ENCODE measurements at places on chromosomes 16 and 17.

GRCh38 chr17:2438823-2439222, 38.0 kb upstream of the MNT start:
- DNase-seq = no peak

- DNase-seq = no peak
Observed at GRCh38 chr16:78993346-78993745, 607.2 kb downstream of the MAF start.

- DNase-seq = no peak
Observed at GRCh38 chr17:77036136-77036840, 104.5 kb upstream of the SEC14L1 start.

GRCh38 chr16:81357711-81358260, 43.0 kb downstream of the GAN start:
- no peak for DNase-seq

DNA sequence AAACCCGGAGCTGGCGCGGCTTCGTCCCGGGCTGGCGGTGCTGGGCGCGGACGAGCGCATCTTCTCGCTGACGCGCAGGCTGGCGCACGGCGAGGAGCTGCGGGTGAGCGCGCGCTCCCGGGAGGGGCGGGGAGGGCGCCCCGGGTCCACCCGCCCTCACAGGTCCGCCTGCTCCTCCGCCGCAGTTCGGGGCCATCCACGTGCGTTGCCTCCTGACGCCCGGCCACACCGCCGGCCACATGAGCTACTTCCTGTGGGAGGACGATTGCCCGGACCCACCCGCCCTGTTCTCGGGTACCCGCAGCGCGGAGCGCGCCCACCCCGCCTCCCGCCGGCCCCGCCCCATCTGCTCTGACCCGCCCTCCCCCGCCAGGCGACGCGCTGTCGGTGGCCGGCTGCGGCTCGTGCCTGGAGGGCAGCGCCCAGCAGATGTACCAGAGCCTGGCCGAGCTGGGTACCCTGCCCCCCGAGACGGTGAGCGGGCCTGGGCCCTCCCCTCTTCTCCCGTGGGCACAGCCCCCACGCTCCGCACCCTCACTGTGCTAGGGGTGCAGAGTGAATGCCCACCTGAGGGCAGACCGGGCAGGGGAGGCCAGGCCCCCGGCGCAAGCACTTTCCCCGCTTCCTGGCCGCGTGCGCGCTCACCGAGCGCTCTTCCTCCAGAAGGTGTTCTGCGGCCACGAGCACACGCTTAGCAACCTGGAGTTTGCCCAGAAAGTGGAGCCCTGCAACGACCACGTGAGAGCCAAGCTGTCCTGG, 1.4 kb downstream of the HAGHL start:
- peak; percentile 85 for DNase-seq

DNA sequence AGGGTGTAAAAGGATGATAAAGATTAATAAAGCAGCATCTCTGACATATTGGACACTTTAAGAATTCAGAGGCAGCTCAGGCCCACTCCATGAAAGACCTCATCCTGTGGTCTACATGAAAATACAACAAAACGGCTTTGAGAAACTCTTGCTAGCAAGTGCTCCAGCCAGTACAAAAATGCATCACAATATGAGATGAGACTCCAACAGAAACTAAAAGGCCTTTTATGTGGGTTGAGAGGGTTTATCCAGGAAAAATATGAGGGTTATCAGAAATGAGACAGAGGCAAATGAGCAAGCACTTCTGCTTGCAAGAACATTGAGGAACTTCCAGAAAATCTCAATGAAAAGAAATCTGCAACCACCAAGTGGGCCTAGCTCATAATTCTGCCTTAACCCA, 65.7 kb downstream of the LITAF start:
- no peak for DNase-seq

DNA sequence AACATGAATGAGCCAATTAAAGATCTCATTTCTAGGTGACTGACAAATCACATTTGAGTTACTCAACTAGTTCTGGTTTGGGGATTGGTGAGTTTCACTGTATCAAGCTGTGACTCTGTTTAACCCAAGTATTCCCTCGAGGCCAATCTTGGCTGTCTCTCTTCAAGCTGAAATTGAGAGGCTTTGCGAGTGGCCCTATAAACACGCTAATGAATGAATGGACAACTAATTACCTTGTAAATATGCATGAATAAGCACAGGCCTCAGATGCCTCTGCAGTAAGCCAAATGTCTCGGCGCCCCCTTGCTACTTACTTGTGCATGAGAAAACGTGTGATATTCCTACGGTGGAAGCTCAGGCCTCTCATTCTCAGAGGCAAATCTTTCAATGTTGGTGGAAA, 450.3 kb upstream of the PSMD7 start:
- DNase-seq = no peak

DNA sequence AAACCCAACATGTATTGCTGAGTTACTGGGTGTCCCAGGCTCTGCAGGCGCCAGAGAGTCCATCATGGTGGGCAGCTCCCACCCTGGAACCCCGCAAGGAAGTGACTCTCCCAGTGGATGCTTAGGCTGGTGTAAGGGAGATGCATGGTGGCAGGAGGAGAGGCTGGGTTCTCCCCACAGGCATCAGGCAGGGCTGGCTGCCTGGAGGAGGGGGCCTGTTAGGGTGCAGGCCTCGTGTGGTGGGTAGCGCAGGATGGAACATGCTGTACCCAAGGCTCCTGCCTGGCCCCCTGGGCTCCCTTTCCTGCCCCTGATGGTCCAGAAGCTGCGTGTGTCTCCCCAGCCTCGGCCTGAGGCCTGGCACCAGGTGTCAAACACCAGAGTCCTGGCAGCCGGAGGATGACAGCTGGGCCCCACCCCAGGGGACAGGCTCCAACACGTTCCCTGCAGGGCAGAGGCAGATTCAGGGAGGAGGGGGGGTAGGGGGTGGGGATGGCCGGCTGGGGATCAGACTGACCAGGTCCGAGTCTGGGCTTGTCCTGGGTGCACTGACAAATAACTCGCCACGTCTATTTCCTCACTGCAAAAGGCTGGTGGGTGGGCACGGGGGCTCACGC, 40.2 kb upstream of the CIBAR2 start:
- DNase-seq = no peak

DNA sequence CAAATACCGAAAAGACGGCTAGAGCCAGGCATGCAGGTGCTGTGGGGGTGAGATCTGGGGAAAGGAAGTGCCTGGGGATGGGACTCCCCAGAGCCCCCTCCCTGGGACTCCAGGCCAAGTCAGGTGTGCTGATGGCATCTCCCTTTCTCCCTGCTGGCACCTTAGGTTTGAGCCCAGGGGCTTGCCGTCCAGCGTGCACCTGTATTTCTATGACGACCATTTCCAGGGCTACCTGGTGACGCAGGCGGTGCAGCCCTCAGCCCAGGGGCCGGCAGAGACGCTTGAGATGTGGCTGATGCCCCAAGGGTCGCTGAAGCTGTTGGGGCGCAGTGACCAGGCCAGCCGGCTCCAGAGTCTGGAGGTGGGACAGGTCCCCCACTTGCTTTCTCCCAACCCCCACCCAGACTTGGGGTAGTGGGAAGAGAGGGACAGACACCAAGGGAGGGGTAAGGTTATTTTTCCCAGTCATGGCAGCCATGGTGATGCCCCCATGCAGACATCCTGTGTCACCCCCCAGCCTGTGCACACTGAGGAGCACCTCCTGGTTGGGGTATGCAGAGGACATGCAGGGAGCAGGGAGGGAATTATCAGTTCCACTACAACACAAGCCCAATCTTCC, 11.1 kb downstream of the XYLT2 start:
- DNase-seq = no peak

DNA sequence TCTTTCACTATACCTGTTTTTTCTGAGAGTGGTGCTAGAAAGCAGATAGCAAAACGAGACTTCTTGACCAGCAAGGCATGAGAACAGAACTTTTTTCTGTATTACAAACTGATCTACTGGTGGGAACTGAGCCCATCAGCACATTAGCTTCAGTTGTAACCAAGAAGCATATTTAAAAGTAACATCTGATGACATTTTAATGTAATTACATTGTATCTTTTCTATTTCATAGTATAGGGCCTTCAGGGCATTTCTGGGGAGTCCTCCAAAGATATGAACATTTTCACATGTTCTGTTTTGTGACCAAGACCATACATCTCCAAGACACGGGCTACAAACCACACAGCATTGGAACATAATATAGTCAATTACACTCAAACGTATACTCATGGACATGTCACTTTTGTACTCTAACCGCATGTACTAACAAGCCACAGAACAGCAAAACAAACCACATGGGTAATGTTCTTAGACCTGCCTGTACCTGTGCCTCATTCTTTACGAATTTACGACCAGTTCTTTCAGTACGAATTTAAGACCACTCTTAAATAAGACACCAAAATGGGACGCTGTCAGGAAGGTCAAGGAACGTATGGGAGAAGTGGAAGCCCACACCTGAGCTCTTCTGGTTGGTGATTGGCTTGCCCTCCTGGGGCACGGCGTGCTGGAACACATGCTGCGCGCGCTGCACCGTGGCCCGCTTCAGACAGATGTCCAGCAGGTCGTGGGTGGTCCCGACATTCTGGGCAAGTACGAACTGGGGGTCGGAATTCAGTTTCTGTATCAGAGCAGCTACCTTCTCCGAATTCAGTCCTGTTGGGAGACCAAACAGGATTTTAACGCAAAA, 825 bp downstream of the BLMH start:
- DNase-seq = peak; percentile 58

GRCh38 chr17:81553018-81553615, 964 bp upstream of the FAAP100 start:
- peak; percentile 94 for DNase-seq

- peak; percentile 30 for DNase-seq
Observed at GRCh38 chr17:17042851-17043460, 699 bp downstream of the MPRIP start.

DNA sequence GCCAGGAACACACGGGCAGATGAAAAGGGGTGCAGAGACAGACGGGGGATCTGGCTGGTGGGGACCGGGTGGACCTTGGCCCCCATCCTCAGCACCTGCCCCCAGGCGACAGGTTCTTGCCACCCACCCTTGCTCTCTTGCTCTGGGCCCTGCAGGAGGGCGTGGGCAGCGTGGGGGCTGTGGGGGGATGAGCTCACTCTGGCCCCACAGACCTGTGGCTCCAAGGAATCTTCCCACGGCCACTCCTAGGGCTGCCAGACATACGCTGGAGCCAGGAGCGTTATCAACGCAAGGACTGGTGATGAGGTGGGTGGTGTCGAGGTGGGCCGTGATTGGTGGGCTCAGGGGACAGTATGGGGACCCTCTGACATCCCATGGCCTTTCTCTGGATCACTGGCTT, 6.3 kb downstream of the CTRB1 start:
- DNase-seq = no peak

- no peak for DNase-seq
Observed at GRCh38 chr17:39845052-39845846, 18.9 kb downstream of the IKZF3 start.

- no peak for DNase-seq
Observed at GRCh38 chr16:69241926-69242325, 55.0 kb downstream of the SNTB2 start.

GRCh38 chr17:59093145-59093701, 13.5 kb downstream of the TRIM37 start:
- DNase-seq = no peak

- DNase-seq = no peak
Observed at GRCh38 chr16:9107025-9107970, 15.9 kb downstream of the HAPSTR1 start.

DNA sequence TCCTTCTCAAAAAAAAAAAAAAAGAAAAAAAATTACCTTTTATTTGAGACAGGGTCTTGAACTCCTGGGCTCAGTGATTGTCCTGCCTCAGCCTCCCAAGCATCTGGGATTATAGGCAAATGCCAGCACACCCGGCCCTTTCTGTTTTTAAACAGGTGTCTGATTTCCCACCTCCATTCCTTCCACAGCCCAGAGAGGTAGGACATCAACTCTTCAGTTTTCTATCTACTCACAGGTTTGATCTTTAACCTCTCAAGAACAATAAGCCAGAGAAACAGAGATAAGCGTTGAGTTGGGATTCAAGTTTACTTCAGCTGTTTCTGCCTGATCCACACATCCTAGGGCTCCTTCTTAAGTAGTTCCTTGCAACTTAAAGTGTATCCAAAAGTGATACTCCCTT, 41.5 kb upstream of the TEX2 start:
- DNase-seq = no peak

DNA sequence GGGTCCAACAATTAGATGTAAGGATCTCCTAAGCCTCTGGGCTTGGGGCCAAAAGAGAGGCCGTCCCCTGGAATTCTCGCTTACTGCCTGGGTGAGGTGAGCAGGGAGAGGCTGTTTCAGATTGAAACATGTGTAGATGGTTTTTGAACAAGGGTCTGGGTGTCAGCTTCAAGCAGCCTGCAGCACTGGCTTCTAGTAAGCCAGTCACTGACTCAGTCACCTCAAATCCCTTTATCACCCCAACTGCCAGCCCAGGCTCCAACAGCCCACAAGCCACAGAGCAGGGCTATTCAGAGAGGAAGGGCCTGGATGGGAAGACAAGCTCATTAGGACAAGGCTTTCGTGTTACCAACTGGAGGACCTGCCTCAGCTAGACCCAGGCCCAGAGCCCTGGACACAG, 180.2 kb downstream of the CCT6B start:
- no peak for DNase-seq

GRCh38 chr17:1914661-1915083, 84.9 kb downstream of the RPA1 start:
- DNase-seq = no peak

DNA sequence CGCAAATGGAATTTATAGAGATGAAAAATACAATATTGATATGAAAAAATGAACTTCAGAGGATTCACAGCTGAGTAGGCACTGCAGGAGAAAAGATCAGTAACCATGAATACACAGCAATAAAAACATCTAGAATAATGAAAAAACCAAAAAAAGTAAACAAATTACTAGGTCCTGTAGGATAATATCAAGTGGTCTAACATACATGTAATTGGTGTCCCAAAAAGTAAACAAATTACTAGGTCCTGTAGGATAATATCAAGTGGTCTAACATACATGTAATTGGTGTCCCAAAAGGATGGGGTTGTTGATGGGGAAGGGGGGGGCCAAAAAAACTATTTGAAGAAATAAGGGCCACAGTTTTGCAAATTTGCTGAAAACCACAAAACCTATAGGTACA, 43.4 kb downstream of the ZNF18 start:
- no peak for DNase-seq

- DNase-seq = no peak
Observed at GRCh38 chr16:88084881-88085280, 133.6 kb downstream of the BANP start.

DNA sequence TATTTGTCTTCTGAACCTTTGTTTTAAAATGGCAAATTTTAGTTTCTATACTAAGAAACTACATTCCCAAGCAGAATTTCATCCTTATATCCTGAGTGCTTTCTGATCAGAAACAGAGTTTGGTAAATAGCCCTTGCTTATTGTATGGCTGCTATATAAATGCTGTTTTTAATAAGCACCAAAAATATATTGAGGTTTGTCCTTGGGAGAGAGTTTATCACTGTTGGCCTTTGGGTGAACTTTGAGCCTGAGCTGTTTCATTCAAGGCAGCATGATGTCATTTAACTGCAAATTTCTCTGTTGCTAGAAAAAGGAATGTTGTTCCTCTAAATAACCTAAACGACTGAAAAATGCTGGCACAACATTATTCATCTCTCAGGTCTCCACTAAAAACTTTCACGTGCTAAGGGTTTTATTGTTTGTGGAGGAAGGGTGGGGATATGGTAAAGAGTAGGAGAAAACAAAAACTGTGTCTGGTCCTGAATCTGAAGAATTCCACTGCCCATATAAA, 334.3 kb upstream of the TBX2 start:
- no peak for DNase-seq

Data from OCI-LY7 (cell line).